T-helper 17 cell (primary cell): ENCODE measurements at places on chromosomes 11 and 22.

GRCh38 chr11:70087446-70088167, 9.5 kb downstream of the ANO1 start:
- no peak overlapping the region for H3K27ac ChIP-seq
- H3K4me1 ChIP-seq = no peaks in the 10 kb centered on the region
- H3K4me3 ChIP-seq = no peak overlapping the region
- no peak for DNase-seq
- H3K36me3 ChIP-seq = no peaks in the 10 kb centered on the region

- no peak overlapping the region for H3K27ac ChIP-seq
- H3K4me3 ChIP-seq = no peak overlapping the region
- no peak for DNase-seq
- peaks cover 3% of the 10 kb centered on the region for H3K4me1 ChIP-seq
Measured at GRCh38 chr11:58506935-58507334, 970 bp downstream of the OR5B21 start.

- peaks cover 11% of the 10 kb centered on the region for H3K4me1 ChIP-seq
- H3K4me3 ChIP-seq = no peak overlapping the region
- no peak overlapping the region for H3K27ac ChIP-seq
- peaks cover 5% of the 10 kb centered on the region for H3K27me3 ChIP-seq
- H3K36me3 ChIP-seq = peaks cover 2% of the 10 kb centered on the region
Measured at GRCh38 chr11:3626250-3626960, 15.4 kb downstream of the ART5 start.

DNA sequence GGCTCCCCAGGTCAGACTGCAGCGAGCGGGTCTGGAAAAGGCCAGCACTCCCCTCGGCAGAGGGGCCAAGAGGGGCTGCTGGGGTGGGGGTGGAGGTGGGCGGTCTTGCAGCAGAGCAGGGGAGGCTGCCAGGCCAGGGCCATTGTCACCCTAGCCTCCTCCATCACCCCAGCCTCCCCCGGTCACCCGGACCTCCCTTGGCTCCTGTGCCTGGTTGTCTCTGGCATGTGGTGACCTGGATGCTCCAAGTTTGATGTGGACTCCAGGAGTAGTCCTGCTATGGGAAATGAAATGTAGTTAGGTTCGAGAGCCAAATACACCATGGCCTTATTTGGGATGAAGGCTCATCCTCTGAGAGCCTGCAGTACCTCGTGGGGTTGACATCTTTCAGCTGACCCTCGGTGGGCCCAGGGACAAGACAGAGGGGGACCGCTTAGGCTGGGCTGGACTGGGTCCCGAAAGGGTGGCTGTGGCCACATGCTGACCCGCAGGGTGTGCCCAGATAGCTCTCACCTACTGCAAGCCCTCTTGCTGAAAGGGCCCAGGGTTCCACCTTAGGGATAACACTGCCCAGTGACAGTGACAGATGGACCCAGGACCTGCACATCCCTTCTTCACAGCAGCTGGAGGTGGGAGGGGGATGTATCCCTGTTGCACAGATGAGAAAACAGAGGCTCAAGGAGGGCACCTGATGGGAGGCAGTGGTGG, 24.1 kb downstream of the MRGPRD start:
- H3K27ac ChIP-seq = no peak overlapping the region
- DNase-seq = no peak
- no peaks in the 10 kb centered on the region for H3K36me3 ChIP-seq
- H3K4me3 ChIP-seq = peak overlapping the region; percentile 5
- H3K4me1 ChIP-seq = peaks cover 5% of the 10 kb centered on the region
